RWPE1 (cell line): ENCODE measurements at places on chromosomes 11 and 22.

- no peak for DNase-seq
Measured at GRCh38 chr22:35315855-35316745, 16.4 kb downstream of the TOM1 start.

GRCh38 chr11:62142921-62143320 is 19.1 kb downstream of the INCENP start:
- no peak for DNase-seq

- no peak for DNase-seq
Measured at GRCh38 chr11:706957-707816, 1.2 kb downstream of the EPS8L2 start.

- DNase-seq: no peak
Measured at GRCh38 chr22:30127749-30128166, 47.5 kb downstream of the HORMAD2 start.

DNA sequence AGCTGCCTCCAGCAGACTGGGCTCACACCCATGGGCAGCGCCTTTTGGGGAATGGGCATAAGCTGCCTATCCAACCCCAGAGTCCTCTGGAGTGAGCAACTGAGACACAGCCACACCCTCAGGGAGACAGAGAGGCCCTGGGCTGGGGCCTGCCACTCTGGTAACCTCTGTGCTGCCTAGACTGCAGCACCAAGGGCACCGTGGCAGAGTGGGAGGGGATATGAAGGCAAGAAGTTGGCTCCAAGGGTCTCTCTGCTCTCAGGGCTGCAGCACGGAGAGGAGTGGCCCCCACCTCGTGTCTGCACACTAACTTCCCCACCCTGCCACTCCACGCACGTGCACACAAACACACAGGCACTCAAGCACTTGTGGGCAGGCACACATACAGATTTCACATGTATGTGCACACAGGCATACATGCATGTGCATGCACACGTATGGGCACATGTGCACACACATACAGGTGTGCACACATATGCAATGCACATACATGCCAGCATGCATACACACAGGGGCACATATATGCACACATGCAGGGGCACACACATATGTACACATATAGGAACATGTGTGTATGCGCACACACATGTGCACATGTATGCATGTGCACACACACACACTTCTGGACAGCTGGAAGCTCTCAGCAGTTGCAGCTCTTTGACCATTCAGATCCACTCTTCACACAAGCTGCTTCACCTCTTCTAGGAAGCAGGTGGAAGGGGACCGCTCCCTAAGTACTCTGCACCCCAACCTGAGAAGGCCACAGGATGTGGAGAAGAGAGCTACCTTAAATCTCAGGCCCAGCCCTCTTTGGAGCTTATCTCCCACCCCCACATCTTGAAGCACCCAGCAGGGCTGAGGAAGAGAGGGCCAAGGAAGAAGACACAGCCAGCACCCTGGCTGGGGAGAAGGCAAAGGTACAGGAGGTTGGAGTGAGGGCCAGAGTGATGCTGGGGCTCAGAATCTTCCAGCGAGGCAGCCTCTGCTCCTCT is 4.3 kb downstream of the IGSF9B start:
- DNase-seq: no peak

DNA sequence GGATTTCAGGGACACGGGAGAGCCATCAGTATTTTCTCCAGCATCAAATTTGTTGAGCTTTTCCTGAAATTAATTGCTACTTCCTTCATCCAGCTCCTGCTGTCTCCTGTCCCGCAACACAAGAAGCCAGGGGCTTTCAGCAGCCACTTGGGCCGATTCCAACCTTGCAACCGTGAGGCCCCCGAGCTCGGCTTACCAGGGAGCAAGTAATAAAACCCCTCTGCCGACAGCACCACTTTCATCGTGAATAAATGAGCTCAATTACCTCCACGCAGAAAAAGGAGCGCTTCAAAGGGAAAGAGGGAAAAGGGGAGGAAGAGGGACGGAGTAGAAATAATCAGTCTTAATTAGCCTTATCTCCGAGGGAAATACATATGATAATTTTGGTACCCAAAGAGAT is 76.6 kb downstream of the CELSR1 start:
- no peak for DNase-seq

GRCh38 chr11:116853461-116854073 is 16.1 kb upstream of the APOA1 start:
- peak; percentile 68 for DNase-seq

DNA sequence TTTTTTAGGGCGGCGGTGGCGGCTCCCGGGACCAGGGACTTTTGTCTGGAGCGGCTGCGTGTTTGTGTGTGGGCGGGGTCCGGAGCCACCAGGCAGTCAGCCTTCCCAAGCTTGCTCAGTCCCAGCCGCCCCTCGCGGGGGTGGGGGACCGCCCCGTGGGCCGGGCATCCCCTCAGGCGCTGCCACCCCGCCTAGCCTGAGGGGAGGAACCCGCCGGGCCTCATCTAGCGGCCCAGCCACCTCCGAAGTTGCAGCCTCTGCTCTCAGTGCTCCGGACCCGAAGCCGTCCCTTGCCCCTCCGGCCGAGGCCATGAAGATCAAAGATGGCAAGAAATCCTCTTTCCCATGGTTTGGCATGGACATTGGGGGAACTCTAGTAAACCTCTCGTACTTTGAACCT is 235.2 kb downstream of the OR4C45 start:
- no peak for DNase-seq

GRCh38 chr11:69641681-69642548 is 959 bp downstream of the CCND1 start:
- DNase-seq: no peak
